ENCODE measurements at places on chromosomes 5 and 9.

GRCh38 chr9:6007770-6008168, 7.7 kb downstream of the RANBP6 start:
- DNase-seq, result no peak

DNA sequence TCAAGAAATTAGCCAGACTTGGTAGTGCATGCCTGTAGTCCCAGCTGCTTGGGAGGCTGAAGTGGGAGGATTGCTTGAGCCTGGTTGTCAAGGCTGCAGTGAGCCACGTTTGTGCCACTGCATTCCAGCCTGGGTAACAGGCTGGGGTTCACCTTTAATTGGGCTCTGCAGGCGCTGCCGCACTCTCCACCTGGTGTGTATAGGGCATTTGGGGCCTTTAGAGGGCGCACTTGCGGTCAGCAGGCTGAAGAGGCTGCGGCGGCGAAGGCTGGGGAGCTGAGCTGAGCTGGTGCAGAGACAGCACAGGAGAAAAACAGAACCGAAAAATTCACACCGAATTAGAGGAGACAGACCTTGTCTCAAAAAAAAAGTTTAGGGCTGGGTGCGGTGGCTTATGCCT, 31.2 kb downstream of the CDK7 start:
- DNase-seq, result peak; percentile 57

DNA sequence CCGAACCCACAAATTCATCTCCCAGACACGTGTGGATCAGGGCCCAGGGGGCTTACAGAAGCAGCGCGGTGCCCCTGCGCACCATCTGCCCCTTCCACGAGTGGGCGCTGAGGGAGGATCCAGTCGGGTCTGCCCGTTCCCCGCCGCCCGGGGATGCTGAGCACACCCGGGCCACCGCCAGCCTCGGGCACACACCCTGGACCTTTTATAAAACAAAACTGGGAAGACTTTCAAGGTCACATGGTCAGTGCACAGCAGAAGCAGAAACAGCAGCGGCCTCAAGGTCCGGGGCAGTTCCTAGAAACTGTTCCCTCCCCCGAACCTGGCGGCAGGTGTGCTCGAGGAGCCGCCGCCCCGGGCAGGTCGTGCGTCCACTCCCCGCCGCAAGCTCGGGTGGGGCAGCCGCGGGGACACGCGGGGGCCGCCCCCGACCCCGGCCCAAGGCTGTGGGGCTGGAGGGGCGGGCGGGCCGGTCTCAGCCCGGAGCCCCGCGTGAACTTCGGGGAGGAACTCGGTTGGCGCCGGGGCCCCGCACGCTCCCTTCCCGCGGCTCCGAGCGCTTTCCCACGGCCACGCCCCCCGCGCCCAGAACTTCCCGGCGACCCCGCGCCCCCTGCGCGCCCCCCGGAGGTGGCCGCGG, 633 bp upstream of the PPP1R26 start:
- DNase-seq, result no peak

DNA sequence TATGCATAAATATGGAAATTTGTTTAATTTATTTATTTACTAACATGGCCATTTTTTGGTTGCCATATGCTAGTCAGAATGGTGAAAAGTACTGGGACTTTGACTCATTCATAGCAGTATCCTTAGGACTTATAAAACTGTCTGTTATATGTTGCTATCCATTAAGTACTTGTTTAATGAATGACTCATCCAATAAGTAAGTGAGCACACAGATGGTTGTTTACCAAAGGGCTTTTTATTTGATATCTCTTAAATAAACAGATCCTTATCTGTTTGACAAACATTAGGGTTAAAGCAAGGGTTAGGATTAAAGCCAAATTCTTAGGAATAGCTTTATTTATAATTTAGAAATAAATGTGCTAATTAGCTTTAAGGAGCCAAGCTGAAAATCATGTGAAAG, 183.4 kb downstream of the FBXO4 start:
- DNase-seq, result no peak

DNA sequence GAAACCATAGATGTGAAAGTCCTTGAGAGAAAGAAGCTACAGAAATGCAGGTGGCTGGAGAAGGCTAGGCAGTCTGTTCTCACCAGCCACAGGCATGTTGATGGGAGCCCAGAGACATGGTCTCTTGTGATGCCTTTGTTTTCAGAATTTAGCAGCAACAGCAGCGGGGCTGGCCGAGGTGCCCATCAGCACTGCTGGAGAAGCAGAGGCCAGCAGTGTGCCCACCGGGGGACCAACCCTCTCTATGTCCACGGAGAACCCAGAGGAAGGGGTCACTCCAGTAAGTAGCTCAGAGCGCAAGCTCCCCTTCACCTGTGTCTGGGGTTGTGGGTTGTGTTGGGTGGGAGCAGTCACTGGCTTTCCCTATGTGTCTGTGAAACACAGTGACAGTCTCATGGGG, 59.6 kb downstream of the COL15A1 start:
- DNase-seq, result no peak

GRCh38 chr9:4680173-4680525, 780 bp downstream of the CDC37L1 start:
- DNase-seq, result no peak

DNA sequence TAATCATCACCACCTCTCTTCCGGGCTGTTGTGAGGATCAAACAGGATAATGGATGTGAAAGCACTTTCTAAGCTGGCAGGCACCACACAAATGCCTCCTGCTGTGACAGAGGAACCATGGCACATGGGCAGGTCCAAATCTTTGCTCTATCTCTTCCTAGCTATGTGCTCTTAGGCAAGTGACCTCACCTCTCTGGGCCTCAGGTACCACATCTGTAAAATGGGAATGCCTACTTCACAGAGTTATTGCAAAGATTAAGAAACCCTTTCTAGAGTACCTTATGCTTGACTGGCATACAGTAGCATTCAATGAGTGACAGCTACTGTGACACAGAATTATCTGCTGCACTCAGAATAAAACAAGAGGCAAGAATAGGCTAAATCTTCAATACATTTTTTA, 51.6 kb downstream of the CDK5RAP2 start:
- no peak for DNase-seq
